ENCODE measurements at places on chromosomes 12 and 14. TPM values are rescaled to one million over a fixed set of nuclear protein-coding genes. Genes with fewer than 3 reads are reported as not detected.
A peak's percentile ranks its signal among the peaks of the same experiment; 100 is the strongest.

The LRTM2 gene
- 0.05 TPM for polyA plus RNA-seq

The KRT74 gene
- not detected for polyA plus RNA-seq

The FKBP11 gene
- polyA plus RNA-seq = 53.9 TPM

- DNase-seq = no peak
Observed at GRCh38 chr12:118034429-118035189, 18.1 kb downstream of the RFC5 start.

GRCh38 chr12:107522692-107523477 lies 162.7 kb upstream of the PWP1 start:
- peak; percentile 23 for DNase-seq

DNA sequence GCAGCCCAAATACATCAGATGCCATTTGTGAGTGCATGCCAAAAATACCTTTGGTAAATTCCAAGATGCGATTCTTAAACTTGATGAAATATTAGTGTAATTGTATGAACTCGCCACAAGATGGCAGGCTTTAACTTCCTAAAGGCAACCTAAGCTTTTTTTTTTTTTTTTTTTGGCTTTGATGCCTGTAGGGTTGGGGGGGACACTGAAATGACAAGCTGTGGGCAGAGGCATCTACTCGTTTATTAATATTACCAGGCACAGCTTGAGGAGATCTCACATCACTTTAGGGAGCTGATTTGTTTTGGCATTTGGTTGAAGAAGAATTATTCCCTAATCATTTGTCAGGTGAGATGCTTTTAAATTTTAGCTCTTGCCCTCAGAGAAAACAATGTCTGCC lies 126.7 kb upstream of the CCDC196 start:
- DNase-seq = no peak

DNA sequence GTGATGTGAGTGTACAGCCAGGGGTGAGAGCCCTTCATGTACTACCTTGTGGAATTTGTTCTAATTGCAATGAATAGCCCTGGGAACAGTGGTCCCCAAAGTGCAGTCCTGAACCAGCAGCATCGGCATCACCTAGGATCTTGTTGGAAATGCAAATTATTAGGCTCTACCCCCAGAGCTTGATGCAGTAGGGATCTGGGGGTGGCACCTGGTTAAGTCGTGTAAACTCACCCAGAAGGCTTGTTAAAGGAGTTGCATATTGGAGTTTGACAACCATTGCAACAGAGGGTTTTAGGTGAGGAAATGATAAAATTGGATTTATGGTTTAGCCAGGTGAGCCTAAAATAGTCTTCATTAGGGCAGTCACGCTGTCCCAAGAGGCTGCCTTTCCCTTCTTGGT lies 73.2 kb downstream of the PLEKHG3 start:
- DNase-seq = no peak

Data from H1 (cell line).